ENCODE measurements at places on chromosomes 12 and 14.

- no peak for DNase-seq
These were observed 424.0 kb downstream of the ZFP36L1 start for GRCh38 chr14:68368850-68369249.

DNA sequence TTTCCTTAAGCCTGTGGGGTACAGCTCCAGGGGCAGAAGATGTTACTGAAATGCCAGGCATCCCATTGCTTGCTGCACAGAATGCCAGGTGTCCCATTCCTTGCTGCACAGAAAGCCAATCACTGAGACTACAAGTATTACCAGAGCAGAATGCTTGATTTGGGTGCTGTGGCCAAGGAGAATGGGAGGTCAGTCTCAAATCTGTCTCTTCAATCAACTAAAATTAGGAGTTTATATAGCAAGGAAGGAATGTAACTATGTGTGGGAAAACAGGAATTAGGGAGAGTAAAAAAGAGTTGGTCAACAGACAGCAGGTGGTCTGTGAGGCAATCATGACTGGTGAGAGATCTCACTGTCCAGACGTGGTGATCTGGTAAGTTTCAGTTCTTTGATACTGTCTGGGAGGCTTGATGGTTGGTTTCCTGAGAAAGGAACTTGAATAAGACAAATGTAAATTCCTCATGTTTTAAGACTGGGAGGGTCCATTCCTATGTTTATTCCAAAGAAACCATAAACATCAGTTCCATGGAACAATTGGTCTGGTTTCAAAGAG, 31.2 kb upstream of the VASH1 start:
- no peak for DNase-seq

- no peak for DNase-seq
These were observed 247.8 kb downstream of the MDGA2 start for GRCh38 chr14:47427629-47428028.

DNA sequence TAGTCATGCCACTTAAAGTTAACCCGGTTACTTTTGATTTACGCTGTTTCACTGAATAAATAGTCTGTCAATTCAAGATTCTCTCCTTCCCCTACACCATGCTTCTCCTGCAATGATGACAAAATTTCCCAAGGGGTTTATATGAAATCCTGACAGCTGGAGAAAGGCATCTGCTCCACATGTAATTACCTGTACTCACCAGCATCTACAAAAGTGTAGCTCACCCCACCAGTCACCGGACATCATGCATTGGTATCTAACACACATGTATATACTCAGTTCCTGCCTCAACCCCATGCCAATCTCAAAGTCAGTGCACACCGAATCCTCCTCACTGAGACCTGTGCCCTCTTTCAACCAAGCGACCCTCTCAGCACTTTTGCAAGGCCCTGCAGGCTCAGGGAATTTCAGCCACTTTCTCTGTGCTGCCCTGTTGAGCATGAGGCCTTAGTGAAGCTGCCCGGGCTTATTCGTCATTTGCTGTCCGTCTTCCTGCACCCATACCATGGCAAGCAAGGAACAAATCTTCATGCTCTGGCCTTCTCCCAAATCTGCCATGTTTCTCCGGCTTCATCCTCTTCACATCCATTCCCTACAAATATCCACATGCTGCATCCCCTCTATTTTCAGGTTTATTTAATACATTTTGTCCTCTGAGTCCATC, 131.6 kb downstream of the SEC23A start:
- no peak for DNase-seq
